Activated CD8-positive, alpha-beta memory T cell treated with anti-CD3 and anti-CD28 coated beads for 24 hours (primary cell): ENCODE measurements at places on chromosomes 2 and 18.

DNA sequence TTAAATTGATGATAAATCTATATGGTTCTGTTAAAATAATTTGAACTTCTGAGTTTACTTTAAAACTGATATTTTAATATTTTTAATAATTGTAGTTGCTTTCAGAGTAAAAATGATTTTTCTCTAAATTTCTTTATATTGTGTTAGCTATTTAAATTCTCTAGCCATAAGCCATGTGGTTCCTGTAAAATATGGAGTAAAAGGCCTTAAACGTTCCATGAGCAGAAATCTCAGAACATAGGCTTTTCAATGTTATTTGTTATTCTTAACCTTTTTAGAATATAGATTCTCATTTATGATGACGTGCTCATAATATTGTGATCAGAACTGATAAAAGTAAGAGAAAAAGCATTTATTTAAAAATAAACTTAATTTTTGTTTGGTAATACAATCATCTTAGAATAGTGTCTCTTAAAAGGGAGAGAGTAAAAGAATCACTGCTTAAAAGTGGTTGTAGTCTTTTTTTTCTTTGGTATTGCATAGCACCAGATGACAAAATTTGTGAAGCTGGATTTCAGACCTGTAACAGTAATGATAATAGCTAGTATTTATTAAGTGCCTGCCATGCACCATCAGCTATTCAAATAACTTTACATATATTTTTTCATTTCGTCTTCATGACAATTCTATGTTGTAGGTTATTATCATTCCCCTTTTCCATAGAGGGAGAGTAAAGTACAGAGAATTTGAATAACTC, 2.7 kb downstream of the BMPR2 start:
- DNase-seq, result no peak

DNA sequence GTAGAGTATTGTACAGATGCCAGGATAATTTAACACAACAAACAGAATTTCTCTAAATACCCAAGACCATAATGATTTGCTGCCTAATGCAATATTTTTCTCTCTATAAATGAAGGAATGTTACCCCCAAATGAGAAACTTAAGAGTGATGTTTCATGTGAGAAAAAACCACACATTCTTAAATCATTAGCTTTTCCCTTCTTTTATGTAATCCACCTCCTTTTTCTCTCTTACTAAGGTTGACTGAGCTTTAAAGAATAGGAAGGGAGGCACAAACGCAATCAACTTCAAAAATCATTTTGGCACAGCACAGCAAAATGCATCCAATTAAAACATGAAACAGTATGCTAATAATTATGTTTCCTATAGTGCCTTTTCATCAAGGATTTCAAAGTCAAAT, 698.1 kb upstream of the CDH2 start:
- DNase-seq, result no peak

DNA sequence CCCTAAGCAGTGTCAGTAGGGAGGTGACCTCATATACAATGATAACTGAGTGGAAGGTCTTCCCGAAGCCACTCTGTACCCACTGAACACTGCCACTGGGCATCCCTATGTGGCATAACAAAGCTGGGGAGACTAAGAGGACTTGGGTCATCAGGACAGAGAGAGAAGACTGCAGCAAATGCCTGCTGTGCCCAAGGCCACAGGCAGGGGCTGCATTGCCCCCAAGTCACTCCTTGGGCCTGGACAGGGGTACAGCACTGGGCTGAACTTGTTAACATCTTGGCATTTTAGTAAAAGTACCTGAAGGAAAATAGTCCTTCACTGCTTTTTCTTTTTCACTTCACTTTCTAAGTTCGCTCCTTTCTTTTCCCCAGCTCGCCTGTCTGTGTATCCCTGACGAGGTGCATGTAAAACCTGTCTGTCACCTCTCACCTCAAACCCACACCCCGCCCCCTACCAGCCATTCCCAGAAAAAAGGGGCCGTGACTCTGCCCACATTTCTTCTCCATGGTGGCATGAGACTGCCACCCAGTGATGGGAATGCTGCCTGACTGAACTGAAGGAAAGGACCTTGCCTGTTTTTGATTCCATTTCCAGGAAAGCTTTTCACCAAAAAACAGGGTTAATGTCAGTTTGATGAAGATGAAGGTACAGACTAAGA, 62.9 kb downstream of the MTHFD2 start:
- DNase-seq, result no peak

- no peak for DNase-seq
Observed at GRCh38 chr2:207863345-207863744, 93.6 kb upstream of the FZD5 start.

DNA sequence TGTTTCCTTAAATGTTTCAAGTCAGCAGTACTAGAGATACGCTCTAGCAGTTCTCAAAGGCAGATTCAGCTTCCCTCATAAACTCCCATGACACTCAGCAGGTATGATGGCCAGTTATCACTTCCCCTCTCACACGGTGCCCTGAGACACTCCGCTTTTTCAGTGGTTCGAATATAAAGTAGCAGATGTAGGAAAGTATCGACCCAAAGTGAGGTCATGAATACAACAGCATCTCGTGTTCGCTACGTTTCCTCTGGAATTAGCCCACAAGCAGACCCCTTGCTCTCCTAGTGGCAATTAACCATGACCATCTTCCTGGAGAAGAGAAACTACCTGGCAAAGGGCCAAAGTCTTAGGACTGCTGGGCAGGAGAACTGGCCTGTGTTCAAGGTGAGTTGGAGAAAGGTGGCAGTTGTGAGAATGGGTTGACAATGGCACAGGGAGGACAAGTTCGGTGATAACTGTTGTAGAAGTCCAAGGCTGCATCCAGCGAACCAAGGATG, 9.3 kb upstream of the AGBL5 start:
- DNase-seq, result no peak
